NCI-H2081 treated with DMSO at 0.1 percent for 48 hours (cell line): ENCODE measurements at places on chromosomes 5 and 9.

DNA sequence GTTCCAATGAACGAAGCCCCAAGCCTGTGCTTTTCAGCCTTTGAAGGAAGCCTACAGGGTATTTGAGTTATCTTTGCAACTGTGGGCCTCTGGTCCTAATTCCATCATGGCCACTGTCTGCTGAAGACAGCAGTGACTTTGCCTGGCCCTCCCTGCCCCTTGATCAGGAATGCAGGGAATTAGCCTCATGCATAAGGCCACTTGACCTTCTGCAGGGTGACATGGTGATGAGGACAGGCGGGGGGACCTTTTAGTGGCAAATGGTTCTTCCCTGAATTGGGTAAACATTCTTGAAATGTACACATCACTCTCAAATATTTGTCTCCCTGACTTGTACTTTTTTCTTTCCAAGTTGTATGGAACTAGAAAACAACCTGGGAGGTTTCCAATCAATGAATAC lies 25.2 kb upstream of the XPA start:
- no peak for DNase-seq

- no peak for DNase-seq
These were observed 8.2 kb downstream of the HEXB start for GRCh38 chr5:74693191-74693590.

DNA sequence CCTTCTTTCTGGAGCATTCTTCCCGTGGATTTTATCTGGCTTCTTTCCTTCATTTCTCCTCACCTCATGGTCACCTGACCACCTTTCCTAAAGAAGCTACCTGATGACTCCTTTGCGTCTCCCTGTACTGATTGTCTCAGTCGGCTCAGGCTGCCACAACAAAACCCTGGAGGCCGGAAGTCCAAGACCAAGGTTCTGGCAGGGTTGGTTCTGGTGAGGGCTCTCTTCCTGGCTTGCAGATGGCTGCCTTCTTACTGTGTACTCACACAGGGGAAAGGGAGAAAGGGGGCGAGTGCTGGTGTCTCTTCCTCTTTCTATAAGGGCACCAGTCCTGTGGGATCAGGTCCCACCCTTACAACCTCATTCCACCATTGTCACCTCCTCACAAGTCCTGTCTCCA lies 140.0 kb downstream of the SYK start:
- no peak for DNase-seq

DNA sequence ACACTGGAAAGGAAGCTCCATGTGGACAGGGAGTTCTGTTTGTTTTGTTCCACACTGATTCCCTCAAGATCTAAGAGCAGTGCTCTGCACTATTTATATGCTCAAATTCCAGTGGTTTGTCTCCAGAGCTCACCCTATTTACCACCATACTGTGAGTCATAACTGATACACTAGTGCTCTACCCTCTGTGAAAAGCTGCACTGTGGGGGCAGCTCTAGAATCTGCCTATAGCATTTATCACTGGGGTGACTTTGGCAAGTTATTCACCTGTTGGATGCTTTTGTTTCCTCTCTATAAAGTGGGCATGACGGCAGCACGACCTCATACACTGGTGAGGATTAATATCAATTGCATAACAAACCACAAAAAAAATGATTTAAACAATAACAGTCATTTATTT lies 307.8 kb downstream of the NR2F1-AS1 start:
- no peak for DNase-seq

DNA sequence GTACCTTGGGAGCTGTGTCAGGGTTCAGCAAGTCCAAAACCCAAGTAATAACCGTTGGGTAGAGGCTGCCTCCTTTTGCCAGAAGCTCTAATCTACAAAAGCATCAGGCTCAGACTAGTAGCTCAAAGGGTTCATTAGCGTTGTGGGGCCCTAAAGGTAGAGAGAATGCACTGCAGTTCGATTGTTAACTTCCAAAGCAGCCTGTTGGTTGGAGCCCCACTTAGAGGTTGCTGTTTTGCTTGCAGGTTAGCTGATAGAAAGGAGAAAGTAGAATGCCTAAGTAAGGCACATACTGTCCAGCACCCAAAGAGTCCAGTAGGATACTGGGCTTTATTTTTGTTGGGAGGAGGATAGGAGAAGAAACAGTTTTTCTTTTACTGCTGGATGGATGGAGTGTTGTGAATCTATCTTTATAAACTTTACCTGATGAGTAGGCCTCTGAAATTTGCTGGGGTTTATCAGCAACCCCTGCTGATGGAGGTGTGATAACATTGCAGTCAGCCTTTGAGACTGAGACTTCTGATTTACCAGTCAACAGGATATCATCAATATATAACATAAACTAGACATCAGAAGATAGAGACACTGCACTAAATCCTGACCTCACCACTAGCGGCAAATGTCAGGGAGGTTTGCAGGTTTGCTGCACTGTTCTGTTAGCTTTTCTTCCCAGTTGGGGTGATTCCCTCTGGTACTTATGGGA lies 34.8 kb downstream of the ZNF131 start:
- no peak for DNase-seq

DNA sequence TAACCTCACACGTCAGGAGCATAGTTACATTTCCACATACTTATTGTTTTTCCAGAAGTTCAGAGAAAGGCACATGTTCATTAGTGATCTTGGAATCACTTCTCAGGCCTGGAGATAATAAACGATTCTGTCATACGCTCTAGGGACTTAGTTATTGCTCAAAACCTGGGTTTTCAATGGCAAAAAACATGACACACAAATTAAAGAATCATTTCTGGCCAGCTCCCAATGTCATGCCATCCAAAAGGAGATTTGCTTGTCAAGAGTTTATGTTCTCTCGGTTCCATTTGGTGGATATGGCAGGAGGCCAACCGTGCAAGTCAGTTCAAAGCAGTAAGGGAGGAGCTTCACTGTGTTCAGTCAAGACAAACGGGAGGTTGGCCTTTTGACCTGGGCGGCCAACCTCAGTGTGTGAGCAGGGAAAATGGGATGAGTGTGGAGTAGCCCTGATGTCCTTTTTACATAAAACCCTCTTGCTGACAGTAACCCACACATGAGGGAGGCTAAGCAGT lies 123.4 kb downstream of the NXNL2 start:
- DNase-seq: no peak

DNA sequence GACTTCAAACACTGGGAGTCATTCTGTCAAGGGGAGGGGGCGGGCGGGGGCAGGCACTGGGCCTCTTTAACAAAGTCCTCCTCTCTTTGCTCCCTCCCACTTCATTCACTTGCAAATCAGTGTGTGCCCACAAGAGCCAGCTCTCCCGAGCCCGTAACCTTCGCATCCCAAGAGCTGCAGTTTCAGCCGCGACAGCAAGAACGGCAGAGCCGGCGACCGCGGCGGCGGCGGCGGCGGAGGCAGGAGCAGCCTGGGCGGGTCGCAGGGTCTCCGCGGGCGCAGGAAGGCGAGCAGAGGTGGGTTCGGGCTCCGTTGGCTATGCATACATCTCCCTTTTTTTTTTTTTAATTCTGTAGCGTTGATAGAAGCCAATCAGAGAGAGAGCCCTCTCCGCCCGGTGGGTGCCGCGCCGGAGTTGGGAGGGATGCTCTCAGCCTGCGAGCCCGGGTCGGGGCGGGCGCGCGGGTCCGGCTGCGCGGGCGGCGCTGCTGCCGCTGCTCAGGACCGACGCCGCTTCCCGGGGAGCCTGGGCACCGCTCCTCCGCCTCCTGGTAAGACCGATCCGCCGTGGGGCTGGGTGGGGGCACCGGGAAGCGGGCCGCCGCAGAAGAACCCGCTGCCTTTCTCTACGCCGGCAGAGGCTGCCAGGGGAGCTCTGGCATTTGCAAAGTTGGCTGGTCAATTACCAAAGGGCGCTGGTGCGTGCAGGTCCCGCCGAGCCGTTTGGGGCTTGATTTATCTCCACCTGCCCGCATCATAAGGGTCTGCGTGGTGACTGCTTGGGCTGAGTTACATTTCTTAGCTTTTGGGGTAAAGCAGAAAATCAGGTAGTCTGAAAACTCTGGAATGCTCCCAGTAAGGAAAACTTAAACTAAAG lies at the start of gene CDH6:
Gene CDH6, plus strand, starts transcription at position 96 of the 877 bp plus-strand sequence. CDS start 73,788 bp downstream, outside the sequence.
- peak; percentile 46 for DNase-seq

- no peak for DNase-seq
These were observed 1.2 kb downstream of the FXN start for GRCh38 chr9:69036799-69037198.

DNA sequence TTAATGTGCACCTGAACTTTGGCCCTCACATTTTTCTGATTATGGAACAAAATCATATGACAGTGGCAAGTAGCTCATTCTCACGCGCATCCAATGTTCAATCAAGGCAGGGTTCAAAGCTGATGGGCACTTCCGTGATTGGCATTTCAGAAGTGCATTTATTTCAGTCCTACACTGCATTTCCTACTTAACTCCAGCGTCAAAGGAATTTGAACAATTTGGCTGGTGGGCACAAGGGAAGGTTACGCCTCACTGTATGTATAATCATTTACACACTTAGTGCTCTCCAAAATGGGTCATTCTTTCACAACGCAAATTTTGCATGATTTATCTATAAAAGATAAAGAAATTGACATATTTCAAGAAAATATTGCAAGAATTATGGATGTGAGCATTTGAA lies 167.9 kb upstream of the VLDLR start:
- no peak for DNase-seq

- DNase-seq: no peak
These were observed 259.8 kb downstream of the ZSWIM6 start for GRCh38 chr5:61591859-61592258.
